T-cell (primary cell): ENCODE measurements at places on chromosomes 6 and 20.

DNA sequence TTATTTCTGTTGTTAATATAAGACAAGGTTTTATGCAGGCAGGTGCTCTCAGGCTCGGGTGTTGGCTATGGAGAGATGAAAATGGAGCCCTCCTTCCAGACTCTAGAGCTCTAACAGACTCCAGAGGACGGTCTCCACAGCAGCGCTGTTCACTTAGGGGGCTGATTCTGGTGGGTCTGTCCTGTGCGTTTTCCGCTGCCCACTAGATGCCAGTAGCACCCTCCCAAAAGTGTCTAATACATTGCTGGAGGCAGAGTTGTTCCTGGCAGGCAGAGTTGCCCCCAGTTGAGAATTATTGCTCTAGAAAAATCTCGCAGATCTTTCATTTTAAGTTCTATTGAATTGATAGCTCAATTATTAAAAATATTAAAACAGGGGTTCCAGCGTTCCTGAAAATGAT lies 109.9 kb downstream of the MAP3K4 start:
- DNase-seq: no peak

- peak; percentile 81 for DNase-seq
Measured at GRCh38 chr20:46406986-46407670, 713 bp upstream of the ELMO2 start.

- DNase-seq: no peak
Measured at GRCh38 chr6:78465059-78465634, 402.2 kb upstream of the IRAK1BP1 start.

DNA sequence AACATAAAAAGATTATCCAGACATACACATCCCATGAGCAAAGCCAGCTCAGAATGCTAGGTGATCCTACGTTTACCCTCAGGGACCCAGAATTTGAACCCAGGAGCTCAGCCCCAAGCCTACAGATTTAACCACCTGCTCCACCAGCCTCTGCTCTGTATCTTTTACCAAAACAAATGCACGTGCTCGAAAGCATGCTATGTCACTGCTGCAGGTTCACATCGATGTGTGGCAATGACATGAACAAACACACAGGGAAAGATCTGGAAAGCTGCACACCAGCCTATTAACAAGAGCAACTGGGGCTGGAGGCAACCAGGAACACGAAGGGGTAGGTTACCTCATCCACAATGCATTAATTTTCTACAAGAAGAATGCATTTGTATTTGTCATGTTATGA lies 32.1 kb downstream of the PREX1 start:
- no peak for DNase-seq

DNA sequence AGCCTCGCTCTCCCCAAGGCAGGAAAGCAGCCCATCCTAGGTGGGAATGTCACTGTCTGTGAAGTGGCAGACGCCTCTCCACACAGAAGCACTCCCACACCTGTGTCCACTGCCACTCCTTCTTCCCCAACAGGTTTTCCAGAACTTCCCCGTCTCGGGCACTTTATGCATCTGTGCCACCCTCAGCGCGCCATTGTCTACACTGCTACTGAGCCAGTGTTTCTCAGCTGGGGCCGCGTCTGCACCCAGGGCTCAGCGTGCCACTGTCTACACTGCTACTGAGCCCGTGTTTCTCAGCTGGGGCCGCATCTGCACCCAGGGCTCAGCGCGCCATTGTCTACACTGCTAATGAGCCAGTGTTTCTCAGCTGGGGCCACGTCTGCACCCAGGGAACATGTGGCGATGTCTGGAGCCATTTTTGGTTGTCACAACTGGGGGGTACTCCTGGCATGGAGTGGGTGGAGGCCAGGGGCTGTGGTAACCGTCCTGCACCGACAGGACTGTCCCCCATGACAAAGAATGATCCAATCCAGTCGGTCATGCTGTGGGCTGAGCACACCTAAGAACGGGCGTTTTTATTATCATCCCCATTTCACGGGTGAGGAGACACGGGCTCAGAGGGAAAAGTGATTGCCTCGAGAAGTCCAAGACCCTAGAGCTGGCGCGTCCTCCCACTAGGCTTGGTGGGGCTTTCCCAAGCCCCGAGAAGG lies 41.7 kb upstream of the ZBP1 start:
- no peak for DNase-seq

GRCh38 chr6:140002396-140003022 lies 628.1 kb upstream of the CITED2 start:
- DNase-seq: no peak
